ENCODE measurements at places on chromosomes 1 and 21. TPM values are rescaled to one million over a fixed set of nuclear protein-coding genes. Genes with fewer than 3 reads are reported as not detected.

MTHFR gene
- 30.1 TPM for total RNA-seq

DNA sequence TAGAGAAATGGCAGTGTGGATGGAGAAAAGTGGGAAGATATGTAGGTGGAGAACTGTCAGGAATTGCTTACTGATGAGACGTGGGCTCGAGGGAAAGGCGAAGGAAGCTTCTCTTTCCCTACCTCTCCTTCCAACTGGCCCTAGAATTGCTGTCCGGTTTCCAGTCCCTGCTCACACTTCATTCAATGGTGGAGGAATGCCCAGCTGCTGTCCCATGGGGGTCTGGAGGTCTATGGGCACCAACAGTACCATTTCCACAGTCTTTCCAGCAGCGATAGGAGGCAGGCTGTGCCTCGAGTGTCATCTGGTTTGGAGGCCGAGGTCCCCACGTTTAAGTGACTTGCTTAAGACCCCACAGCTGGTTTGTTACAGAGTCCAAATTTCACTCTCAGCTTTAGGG, 31.5 kb upstream of the CD1D start:
- no peaks in the 10 kb centered on the region for H3K36me3 ChIP-seq
- H3K27me3 ChIP-seq, result peaks cover 59% of the 10 kb centered on the region

DNA sequence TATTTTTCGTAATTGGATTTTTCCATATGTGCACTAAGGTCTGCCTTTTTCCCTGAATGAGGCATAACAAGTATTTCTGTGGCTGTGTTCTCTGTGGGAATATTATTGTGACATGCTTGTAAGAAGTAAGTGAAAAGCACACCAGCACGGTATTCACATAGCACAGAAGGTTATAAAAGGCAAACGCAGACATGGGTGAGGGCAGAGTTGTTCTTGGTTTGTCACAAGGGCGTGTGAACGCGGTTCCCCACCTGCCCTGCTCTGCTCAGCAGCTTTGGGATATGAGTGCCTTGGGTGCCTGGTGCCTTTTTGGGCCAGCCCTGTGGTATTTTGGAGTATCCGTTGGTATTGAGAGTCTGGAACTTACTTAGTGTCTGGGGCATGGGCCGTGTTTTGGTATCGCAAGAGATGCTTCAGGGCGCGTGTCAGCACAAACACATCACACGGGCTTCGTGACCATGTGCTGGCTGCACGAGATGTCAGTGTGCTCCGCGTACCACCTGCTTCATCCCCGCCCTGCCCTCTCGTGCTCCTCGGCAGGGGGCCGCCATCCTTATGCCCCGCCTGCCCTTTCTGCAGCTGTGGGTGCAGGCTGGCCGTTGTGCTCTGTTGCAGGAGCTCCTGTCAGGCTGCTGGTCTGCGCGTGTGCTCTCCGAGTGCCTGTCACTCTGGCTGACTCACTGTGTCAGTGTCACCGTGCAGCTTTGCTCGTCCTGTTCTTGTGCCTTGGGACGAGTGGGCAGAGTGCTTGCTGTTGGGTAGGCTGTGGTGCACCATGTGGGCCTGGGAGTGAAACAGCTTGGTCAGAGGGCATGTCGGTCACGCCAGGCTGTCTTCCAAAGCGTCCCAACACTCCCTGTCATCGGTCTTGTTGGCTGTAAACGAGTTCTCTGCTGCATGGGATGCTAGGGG, 15.0 kb downstream of the SKI start:
- peaks cover 48% of the 10 kb centered on the region for H3K4me1 ChIP-seq
- peaks cover 12% of the 10 kb centered on the region for H3K36me3 ChIP-seq
- H3K4me3 ChIP-seq, result no peak overlapping the region

OR6K3 gene
- not detected for total RNA-seq

RGS13 gene
- not detected for total RNA-seq

GRCh38 chr1:201268604-201269151, 14.6 kb upstream of the PKP1 start:
- H3K4me1 ChIP-seq, result no peaks in the 10 kb centered on the region
- DNase-seq, result peak; percentile 45
- H3K27me3 ChIP-seq, result peaks cover 36% of the 10 kb centered on the region
- H3K36me3 ChIP-seq, result no peaks in the 10 kb centered on the region
- H3K4me3 ChIP-seq, result no peak overlapping the region
- no peak overlapping the region for H3K27ac ChIP-seq

LIX1L gene
- 24.2 TPM for total RNA-seq

GRCh38 chr1:160733898-160734297, 5.1 kb upstream of the SLAMF7 start:
- no peaks in the 10 kb centered on the region for H3K4me1 ChIP-seq
- H3K4me3 ChIP-seq, result no peak overlapping the region
- H3K27me3 ChIP-seq, result no peaks in the 10 kb centered on the region
- no peak for DNase-seq
- H3K36me3 ChIP-seq, result no peaks in the 10 kb centered on the region

Measured in type B pancreatic cell (in vitro differentiated cells).